ENCODE measurements at places on chromosomes 12 and 14.

DNA sequence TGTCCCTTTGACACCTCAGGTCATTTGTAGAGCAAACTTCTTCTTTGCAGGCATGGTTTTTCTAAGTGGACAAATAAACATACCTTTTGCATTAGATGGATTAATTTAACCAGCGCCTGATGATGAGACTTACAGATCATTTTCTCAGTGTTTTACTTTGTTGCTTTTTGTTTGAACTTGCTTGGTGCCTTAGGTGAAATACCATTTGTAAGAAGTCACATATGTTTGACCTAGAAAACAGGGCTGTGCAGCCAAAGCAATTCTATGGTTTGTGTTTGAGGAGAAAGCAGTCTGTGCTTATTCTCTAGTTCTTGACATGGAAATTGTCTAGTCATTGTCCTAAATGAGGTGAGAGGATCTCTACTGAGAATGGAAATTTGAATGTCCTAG is 111.1 kb downstream of the DIP2B start:
- DNase-seq: no peak

GRCh38 chr12:119182701-119183493 is 4.2 kb downstream of the HSPB8 start:
- DNase-seq: no peak

DNA sequence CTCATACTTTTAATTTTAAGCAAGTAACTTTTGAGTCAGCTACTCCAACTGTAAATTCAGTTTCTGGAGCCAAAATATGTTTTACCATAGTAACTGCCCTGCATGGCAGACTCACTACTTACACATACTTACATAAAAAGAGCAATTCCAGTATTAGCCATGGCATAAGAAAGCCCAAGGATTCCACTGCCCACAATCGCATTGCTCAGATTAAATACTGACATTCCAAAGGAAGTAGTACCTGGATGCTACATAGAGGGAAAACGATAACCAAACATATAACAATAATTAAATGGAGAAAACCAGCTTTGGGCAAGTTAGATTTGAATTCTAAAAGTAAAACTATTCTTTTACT is 2.2 kb downstream of the SLC38A2 start:
- no peak for DNase-seq

DNA sequence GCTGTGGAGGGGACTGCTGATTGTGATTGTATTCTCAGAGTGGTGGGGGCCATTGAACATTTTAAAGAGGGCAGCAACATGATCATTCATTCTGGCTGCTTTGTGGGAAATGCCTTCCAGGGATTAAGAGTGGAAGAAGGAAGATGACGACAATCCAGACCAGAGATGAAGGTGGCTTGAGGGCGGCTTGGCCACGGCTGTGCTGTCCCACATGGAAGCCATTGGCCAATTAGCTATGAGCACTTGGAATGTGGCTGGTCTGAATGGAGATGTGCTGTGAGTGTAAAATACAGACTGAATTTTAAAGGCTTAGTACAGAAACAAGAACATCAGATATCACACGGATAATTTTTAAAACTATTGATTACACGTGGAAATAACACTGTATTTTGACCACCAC is 19.2 kb upstream of the SLC10A1 start:
- DNase-seq: no peak

DNA sequence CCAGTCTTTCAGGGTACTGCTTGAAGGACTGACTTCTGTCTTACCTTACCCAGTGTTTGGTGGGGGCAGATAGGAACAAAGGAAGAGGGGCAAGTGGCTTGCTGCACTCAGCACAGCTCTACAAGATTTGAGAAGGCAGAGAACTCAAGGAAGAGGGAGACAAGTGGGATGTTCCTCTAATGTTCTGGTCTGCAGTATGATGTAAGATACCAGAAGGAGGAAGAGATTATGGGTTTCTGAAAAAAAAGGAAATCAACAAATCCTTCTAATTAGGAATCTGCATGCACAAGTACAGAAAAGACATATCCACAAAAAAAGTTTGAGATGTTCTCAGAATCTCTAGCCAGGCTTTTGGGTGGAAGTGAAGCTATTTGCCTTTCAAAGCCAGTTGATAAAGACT is 37.1 kb downstream of the USP15 start:
- DNase-seq: no peak

GRCh38 chr14:50012644-50013043 is 103.7 kb downstream of the VCPKMT start:
- no peak for DNase-seq

- no peak for DNase-seq
Observed at GRCh38 chr14:95440951-95441350, 75.5 kb downstream of the SYNE3 start.

GRCh38 chr12:68263366-68263765 is 10.0 kb upstream of the IL22 start:
- no peak for DNase-seq

DNA sequence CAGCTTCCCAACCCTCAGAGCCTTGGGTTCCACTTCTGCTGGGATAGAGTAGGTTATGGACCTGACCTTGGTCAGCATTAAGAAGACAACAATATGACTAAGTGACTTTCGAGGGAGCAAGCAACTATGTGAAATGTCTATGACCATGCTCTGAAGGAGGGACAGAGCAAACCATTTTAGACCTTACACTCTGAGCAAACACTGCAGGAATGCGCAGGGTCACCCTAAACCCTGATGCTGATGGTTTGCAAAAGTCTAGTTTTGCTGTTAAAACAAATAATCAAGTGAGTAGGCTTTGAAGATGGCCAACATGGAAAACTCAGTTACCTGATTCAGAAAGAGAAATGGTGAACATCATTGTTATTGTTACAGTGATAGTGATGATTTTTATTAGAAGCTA is 8.7 kb downstream of the ZCCHC8 start:
- DNase-seq: no peak

- DNase-seq: no peak
Observed at GRCh38 chr12:107925125-107925524, 150.6 kb downstream of the ASCL4 start.

DNA sequence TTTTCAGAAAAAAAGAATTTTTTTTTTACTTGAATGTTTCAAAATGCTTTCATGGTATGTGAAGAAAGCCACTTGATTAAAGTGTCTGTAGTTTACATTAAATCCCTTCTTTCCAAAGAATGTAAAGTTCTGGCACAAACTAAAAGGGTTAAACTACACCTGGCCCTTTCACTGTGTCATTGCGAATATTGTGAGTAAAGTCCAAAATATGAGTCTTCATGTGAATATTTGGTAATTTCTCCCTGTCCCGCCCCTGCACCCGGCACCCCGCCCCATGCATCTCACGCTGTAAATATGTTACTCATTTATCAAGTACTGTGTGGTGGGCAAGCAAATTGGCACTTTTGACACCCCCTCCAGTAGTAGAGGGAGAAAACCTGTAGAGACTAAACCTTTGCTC is 274.7 kb downstream of the TTC6 start:
- no peak for DNase-seq

GRCh38 chr14:92539419-92539818 is 25.8 kb downstream of the RIN3 start:
- DNase-seq: no peak

- no peak for DNase-seq
Observed at GRCh38 chr12:104010606-104011169, 39.3 kb downstream of the GLT8D2 start.

DNA sequence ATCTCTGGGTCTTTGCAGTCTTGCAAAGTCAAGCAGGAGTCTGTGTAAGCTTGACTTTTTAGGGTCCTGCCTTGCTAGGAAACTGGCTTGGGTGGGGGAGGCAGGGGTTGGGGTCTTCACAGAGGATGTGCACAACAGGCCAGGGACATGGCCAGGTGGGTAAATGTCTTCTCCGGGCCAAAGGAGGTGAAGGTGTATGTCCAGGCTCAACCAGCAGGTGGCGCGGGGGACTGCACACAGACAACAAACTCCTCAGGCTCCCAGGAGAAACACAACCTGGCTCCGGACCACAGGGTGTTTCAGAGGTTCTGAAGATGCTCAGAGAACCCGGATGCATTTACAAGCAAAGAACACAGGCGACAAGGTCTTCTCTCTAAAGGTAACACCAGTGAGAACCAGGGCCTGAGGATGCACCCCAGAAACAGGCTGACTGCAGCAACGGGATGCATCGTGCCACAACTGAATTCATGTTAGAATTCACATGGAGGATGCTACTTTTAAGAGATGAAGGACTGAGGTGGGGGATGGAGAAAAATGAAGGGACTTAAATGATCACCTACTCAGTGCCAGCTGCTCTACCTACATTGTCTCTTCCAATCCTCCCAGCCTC is 56.0 kb downstream of the PLEKHG3 start:
- DNase-seq: peak; percentile 22

DNA sequence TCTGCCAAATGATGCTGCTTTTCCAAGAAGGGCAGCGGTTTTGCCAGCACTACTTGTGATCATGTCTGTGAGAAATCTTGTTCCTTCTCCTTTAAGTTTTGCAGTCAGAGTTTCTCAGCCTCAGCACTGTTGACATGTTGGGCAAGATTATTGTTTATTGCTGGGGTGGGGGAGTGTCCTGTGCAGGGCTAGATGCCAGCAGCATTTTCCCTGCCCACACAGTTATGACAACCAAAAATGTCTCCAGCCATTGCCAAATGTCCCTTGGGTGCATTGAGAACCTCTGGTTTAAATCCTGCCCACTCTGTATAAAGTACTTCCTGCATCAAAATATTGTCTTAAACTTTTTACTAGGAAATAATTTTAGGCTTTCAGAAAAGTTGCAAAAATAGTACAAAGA is 20.0 kb downstream of the TMEM132C start:
- DNase-seq: no peak

- DNase-seq: no peak
Observed at GRCh38 chr14:66237741-66238140, 248.4 kb upstream of the CCDC196 start.

- no peak for DNase-seq
Observed at GRCh38 chr12:99099786-99100185, 454.7 kb downstream of the APAF1 start.

DNA sequence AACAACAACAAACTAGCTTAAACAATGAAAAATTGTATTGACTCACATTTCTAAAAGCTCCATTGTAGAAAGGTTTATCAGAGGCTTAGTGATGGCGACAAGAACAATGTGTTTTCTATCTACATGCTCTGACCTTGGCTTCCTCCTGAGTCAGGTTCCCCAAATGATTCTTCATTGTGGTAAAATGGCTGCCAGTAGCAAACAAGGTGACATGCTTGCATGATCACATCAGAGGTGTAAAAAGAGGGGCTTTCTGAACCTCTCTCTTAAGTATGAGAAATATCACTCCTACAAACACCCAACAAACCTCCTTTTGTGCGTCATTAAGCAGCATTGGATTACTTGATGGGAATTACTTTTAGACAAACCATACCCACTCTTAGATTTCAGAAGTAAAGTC is 252.4 kb upstream of the SYT1 start:
- no peak for DNase-seq

DNA sequence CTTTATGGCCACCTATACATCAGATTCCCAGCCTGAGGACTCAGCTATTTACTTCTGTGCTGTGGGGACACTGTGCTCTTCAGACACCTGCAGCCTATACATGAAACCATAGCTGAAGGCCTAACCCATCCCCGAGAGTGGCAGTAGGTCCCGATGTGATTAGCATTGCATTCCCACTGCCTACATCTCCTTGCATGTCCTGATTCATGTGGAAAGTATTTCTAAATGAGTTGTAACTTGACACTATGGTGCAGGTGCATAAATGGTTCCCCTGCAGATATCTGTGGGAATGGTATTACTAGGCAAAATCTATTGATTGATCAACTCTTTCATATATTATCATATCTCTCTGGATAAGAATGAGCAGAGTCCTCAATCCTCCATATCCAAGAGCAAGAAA is 433.5 kb downstream of the DAD1 start:
- no peak for DNase-seq

- DNase-seq: no peak
Observed at GRCh38 chr14:60220084-60220483, 28.9 kb upstream of the PPM1A start.

GRCh38 chr14:69459122-69459521 is 25.4 kb upstream of the PLEKHD1 start:
- DNase-seq: no peak

- DNase-seq: no peak
Observed at GRCh38 chr12:104740668-104741067, 217.4 kb downstream of the SLC41A2 start.

- no peak for DNase-seq
Observed at GRCh38 chr14:105072892-105073719, 7.9 kb upstream of the GPR132 start.

DNA sequence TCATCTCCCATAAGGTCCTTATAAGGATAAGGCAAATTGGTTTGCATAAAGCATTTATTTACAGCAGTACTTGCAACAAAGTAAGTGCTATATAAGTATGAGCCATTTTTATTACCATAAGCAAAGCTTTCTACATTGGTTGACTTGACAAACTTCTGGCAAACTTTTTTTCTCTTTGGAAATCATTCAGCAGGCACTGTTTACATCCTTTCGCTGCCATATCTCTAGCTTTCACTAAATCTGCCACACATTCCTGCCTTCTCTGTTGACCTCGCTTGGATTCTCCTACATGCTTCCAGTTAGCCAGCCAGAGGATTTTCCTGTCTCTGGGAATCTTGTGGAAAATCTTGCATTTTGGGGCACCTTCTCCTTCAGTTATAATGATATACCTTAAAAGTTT is 21.8 kb upstream of the HDAC7 start:
- DNase-seq: no peak

DNA sequence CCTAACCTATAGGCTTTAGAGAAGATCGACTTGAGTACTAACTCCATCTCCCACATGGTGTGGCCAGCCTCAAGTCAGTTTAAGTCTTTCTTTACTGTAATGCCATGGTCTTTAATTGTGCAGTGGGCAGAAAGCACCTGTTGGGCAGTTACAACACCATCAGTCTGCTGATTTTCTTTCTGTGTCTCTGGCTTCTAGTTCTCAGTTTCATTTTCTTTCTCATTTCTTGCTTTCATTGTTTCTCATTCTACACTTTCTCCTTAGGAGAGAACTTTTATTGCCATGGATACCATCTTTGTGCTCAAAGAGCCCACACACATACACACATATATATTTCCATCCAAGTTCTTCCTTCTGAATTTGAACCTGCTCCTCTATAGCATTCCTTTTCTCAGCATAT is 96.1 kb upstream of the SLC16A7 start:
- DNase-seq: no peak

DNA sequence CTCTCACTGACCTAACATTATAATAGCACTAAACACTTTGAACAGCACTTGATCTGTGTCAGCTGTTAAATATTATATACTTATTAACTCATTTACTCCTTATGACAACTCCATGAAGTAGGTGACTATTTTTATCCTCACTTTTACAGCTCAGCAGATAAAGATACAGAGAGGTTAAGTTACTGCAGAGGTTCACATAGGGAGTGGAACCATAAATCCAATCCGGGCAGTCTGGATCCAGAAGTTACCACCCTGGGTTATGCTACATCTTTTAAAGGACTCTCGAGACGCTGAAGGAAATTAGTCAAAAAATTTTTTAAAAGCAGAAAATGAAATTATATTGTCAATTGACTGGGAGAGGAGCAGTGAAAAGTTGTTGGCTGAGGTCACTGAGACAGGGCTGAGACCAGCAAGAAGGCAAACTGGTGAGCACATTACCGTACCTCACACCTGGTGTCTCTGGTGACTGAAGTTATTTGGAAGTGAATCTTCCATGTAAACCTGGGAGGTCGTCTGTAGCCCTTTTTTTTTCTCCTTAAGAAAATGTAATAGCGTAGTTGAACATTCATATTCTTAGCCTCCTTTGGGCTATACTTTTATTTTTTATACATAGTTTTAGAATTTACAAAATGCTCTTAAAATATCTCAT is 1.2 kb upstream of the RIMKLB start:
- no peak for DNase-seq
